ENCODE measurements at places on chromosomes 2 and 18. TPM values are rescaled to one million over a fixed set of nuclear protein-coding genes. Genes with fewer than 3 reads are reported as not detected.

Gene SH3YL1
- 8.5 TPM for total RNA-seq

Gene CYS1
- 1.4 TPM for total RNA-seq

Gene PSD4
- total RNA-seq, result 0.65 TPM

Gene ADGRF3
- 0.69 TPM for total RNA-seq

Gene LIPG
- 0.91 TPM for total RNA-seq

Gene MYCN
- total RNA-seq, result 1.1 TPM

Gene SERPINB5
- not detected for total RNA-seq

Gene COL6A3
- total RNA-seq, result 44.1 TPM

Gene CHRNG
- not detected for total RNA-seq

Gene CFC1
- 0.66 TPM for total RNA-seq

Gene TTC39C
- 4.8 TPM for total RNA-seq

Gene AQP4
- 25.0 TPM for total RNA-seq

Gene GCG
- not detected for total RNA-seq

Gene C2orf80
- total RNA-seq, result not detected

Gene COL5A2
- total RNA-seq, result 23.7 TPM

Gene TEX44
- total RNA-seq, result not detected

Gene DCDC2C
- not detected for total RNA-seq

Gene KCNE4
- 1.8 TPM for total RNA-seq

Gene PSMA8
- total RNA-seq, result not detected

Gene ZBTB7C
- 2.5 TPM for total RNA-seq

Gene NLRC4
- total RNA-seq, result 3.1 TPM

Gene ERBB4
- total RNA-seq, result 25.7 TPM

Gene DSC2
- 26.9 TPM for total RNA-seq

Gene HRH4
- not detected for total RNA-seq

Gene UGT1A6
- not detected for total RNA-seq

Gene ANKRD30B
- total RNA-seq, result not detected

Gene MAP3K19
- not detected for total RNA-seq

Gene ABCB11
- total RNA-seq, result not detected

Measured in heart left ventricle (tissue), 16 donors.